ENCODE measurements at places on chromosomes 5 and 9.

DNA sequence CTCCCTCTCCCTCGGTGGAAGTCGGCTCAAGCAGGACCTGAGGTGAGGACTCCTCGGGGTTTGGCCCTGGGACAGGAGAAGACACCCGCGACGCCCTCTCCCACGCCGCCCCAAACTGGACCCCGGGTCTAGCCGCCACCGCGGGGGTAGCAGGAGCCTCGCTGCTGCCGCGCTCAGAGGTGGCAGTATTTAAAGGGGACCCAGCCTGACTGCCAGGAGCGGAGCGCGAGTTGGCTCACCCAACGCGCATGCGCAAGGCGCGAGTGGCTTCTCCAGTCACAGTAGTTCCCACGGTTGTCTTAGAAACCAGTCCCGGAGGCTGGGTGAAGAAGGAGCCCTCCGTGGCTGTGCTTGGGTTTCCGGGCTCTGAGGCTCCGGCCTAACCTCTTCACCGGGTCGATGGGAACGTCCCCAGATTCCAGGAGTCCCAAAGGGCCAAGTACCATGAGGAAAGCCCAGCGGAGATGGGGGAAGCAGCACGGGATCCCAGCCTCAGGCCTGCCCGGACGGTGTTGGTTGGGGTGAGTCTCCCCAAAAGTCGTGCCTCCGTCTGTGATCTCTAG, 477.8 kb downstream of the SPATA31A7 start:
- no peak for DNase-seq

- DNase-seq: no peak
Measured at GRCh38 chr5:62142351-62142750, 163.7 kb upstream of the KIF2A start.

DNA sequence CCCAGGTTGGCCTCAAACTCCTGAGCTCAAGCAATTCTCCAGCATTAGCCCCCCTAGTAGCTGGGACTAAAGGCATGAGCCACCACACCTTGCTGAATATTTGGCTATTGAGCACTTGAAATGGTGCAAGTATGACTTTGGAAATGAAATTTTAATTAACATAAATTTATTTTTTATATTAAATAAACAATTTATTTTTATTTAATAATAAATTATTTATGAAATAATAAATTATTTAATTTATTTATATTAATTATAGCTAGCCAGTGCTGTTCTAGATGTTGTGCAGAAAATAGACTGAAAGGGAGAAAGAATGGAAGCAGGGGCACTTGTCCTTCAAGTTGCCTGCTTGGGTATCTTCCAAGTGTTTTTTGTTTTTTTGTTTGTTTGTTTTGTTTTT, 40.0 kb upstream of the CTNNA1 start:
- DNase-seq: no peak

DNA sequence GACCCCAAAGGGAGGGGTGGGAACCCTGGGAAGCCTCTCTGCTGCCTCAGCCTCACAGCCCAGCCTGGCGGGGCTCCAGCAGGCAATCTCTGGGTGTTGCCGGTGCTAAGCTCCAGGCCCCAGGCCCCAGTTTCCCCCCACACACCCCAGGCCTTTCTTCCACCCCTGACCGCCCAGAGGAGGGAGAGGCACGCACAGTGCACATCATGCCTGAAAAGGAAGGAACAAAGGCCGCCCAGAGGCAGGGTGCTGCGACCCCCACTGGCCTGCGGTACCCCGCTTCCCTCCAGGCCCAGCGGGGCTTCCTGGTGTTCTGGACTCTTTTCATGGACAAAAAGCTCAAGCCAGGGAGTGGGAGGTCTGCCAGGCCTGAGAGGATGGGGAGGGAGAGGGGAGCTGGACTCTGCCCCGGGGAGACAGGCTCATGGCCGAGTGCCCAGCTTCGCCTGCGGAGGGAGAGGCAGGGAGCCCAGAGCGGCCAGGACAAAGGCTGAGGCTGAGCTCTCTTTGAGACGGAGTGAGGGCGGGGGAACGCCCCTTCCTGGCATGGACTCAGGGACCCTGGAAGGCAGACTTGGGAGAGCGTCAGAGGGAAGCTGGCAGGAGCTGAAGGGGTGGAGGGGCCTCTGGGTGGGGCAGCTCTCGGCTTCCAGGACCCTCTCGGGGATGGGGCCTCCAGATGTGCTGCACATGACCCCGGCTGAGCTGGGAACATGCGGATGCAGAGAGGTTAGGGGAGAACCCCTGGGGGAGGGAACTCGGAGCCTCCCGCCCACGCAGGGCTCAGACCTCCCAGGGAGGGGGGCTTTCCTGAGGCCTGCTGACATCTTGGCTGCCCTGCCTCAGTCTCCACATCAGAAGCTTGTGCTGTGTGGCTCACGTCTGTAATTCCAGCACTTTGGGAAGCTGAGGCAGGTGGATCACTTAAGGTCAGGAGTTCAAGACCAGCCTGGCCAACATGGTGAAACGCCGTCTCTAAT, 1.8 kb upstream of the ENTPD2 start:
- DNase-seq: no peak

DNA sequence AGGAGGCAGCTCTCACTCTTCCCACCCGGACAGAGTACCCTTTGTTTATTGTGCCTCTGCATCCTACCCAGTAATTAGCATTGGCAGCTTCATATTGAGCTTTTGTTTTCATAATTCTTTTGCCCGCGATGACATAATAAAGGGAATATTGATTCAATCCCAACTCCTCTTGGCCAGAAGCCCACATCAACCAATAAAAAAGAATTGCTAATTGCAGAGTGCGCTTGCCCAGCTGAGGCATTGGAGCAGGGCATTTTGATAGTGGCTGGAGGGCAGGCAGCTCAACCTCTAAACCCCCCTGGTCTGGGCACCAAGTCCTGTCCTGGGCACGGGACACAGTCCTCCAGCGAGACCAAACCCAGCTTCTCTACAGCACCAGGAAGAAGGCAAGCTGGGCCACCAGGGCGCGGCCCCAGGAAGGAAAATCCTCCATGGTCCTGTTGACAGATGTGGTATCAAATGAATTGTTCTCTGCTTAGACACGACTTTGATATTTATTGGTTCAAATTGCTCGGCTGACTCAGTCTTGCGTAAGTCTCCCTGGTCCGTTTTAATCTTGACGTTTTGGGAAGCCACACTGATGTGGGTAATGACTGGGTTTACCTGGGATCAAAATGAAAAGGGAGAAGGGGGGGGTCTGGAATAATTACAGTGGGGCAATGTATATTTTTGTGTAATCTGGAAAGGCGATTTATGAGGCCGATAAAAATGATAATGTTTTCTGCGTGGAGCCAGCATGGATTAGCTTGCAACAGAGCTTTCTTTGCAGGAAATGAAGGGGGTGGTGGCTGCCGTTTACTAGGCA, 220.7 kb upstream of the MSX2 start:
- DNase-seq: no peak

- DNase-seq: no peak
Measured at GRCh38 chr5:168314735-168315411, 23.4 kb downstream of the WWC1 start.

- DNase-seq: no peak
Measured at GRCh38 chr9:78519786-78520185, 222.9 kb downstream of the PSAT1 start.

DNA sequence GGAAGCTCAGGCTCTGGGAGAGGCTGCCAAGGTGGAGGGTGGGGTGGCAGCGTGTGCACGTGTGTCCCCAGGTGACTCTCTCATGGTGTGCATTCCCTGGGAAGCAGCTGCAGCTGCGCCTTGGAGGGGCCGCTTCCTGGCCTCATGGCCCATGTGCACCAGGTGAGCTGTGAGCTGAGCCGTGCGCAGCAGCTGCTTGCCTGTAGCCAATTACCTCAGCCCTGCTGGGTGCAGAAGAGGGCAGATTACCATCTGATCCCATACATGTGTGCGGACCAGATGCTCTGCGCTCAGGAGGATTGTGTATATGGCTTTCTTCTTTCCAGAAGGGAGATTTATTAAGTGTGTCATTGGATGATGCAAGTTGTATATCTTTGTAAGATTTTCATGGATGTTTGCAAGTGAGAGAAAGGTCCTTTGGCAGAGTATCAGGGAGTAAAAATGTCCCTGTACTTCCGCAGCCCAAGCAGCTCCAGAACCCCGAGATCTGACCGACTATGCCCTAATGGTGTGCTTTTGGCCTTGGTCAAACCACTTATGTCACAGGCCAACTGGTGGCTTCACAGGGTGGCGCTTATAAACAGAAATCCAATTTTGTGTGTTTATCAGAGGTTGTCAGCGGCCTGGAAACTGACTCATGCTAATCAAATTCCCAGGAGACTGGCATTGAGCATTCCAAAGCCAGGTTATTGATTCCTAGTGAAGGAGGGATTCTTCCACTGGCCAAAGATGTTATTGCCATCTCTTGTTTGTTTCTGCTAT, 229.3 kb downstream of the GOLPH3 start:
- peak; percentile 82 for DNase-seq

GRCh38 chr5:163995206-163995605, 489.8 kb downstream of the MAT2B start:
- DNase-seq: no peak

DNA sequence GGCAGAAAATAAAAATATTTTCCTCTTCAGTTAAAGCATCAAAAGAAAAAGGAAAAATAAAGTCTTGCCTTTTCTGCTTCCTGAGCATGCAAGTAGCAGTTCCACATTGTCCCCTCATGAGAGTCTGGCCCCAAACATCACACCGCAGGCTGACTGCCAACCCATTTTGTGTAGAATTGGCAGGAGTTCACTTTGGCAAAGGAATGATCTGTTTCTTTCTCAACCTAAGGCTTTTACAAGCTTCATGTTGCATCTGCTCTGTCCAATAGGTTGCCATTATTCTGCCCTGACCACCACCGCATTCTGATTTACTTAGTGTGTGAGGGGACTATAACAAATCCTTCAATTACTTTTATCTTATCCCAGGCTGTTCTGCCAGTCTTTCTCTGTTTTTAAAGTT, 249.5 kb downstream of the ISL1 start:
- DNase-seq: no peak
